GM12878 (cell line): ENCODE measurements at places on chromosomes 2 and 18. TPM values are rescaled to one million over a fixed set of nuclear protein-coding genes. Genes with fewer than 3 reads are reported as not detected.

GRCh38 chr2:112849956-112850355, 13.4 kb upstream of the IL1B start:
- DNase-seq: no peak

RSAD2 gene
- total RNA-seq: 0.87 and 1.2 TPM in 2 replicates

DPP10 gene
- not detected in 2 replicates for total RNA-seq

ELOA2 gene
- not detected in 2 replicates for total RNA-seq

HAAO gene
- 41.6 and 49.5 TPM in 2 replicates for total RNA-seq

PKP4 gene
- total RNA-seq: 23.7 and 24.5 TPM in 2 replicates
